RWPE1 (cell line): ENCODE measurements at places on chromosomes 6 and 20.

DNA sequence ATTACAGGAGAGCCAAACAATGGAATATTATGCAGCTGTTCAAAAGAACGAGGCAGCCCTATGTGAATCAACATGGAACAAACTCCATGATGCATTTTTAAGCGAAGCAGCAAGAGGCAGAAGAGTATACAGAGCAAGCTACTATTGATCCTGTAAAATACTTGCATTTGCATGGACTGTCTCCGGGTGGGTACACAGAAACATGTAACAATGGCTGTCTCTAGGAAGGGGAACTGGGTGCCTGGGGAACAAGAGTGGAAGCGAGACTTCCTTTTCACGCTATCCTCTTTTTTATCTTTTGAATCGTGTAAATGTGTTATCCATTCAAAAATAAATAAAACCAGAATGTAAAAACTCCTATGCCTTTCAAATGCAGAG lies 93.3 kb upstream of the SIRPA start:
- DNase-seq, result no peak

DNA sequence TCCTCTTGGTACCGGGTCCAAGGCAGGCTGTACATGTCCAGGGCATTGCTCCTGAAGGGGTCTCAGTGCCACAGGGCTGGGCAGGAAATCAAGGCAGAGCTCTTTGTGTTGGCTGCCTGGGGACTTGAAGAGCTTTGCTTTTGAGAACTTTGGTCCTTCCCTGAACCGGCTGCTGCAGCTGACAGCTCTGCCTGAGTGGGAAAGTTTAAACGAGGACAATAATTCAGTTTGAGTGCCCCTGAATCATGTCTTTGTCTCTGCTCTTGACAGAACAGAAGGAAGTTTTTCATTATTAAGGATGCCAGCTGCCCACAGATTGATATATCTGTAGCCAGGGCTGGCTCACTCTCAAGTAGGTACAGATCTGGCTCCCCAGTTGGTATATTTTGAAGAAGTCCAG lies 56.1 kb downstream of the ANKRD6 start:
- DNase-seq, result no peak

- DNase-seq, result peak; percentile 42
Observed at GRCh38 chr6:150403458-150404246, 34.8 kb downstream of the IYD start.

DNA sequence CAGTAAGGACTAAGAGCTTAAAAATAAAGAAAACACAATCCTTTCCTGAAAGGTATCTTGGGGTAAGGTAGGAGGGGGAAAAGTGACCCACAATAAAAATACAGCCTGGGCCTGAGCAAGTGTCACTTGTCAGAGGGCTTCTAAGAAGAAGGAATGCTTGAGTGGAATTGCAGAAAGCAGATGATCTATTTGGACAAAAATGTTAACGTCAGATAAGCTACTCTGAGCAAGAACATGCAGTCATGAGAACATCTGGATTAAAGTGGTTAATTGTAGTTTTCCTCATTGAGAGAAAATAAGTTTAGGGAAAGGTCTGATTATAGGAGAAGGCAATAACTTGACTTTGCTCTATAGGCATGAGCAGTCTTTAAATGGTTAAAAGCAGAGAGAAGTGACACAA lies 581.9 kb downstream of the HTR1B start:
- no peak for DNase-seq

GRCh38 chr6:12806796-12807195 lies 90.2 kb downstream of the PHACTR1 start:
- no peak for DNase-seq

DNA sequence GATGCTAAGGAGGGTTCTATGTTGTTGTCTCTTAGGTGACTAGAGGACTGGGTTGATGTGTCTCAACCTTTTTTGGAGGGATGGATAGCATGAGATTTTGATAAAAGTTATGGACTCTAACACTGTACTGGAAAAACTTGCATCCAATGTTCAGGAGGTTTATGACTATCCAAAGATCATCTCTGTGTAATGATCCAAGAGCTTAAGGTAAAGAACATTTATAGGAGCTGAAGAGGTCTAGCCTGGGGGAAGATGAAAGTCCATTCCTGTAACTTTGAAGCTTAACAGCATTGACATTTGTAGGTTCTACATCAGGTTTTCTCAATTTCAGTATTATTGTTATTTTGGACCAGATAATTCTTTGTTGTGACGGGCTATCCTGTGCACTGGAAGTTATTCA lies 48.9 kb downstream of the ESF1 start:
- DNase-seq, result no peak
